ENCODE measurements at places on chromosomes 5 and 9.
A peak's percentile ranks its signal among the peaks of the same experiment; 100 is the strongest.

DNA sequence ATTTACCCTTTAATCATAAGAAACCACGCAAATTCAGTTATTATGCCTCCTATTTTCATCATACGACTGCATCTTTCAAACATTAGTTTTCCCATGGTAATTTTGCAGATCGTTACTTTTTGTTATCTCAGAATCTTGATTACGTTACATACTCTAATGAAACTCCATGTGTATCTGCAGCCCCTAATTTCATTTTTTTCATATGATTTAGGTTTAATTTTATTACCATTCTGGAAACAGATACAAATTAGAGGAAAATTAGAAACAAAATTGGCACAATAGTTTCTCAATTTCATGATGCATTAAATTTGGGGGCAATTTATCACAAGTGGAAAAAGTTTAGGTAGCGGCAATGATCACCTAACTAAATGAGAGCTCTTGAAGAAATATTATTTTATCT is 52.3 kb downstream of the C9orf153 start:
- DNase-seq, result no peak

DNA sequence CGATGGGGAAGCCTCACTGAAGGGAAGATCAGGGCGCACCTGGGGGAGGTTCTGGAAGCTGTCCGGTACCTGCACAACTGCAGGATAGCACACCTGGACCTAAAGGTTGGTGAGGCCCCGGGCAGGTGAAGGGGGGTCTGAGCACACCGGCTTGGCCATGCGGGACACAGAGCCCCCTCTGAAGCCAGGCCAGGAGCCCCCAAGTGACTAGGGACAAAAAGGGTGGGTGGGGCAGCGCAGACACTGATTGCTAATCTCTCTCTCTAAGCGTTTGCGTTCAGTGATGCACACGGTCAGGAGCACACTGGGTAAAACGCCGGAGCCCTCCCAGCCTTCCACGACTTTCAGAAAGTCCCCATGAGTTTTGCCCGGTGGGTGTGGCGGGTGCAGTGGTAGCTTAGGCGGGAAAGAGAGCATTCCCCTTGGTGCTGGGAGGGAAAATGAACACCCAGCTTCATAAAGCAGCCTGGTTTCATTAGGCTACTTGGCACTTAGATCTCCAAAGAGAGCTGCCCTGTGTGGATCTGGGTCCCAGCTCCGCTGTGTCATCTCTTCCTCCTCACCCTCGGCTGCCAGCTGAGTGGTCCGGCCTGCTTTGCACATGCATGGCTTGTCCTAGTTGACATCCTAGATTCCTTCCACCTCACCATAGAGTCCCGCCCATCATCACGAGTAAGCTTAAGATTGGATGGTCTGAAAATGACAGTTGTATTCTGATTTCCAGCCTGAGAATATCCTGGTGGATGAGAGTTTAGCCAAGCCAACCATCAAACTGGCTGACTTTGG is 74.2 kb upstream of the OTULINL start:
- no peak for DNase-seq

- DNase-seq, result no peak
These were observed 38.8 kb upstream of the RPL26L1 start for GRCh38 chr5:172920447-172920849.

DNA sequence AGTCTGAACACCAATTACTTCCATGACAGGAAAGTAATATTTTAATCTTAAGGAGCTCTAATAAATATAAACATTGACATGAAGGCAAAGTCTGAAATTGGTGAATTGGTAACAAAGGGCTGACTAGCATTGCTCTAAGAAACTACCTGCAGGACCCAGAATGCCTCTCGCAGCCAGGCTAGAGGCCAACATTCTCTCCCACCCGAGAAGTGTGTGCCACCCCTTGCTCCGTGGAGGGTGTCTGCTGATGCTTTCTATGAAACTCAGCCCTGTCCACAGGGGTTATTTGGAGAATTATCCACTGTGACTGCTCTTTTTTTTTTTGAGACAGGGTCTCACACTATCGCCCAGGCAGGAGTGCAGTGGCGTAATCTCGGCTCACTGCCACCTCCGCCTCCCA is 81.4 kb downstream of the USP20 start:
- no peak for DNase-seq

GRCh38 chr9:24590432-24590831 is 44.7 kb upstream of the IZUMO3 start:
- no peak for DNase-seq

- no peak for DNase-seq
These were observed 26.2 kb upstream of the ACOT12 start for GRCh38 chr5:81420039-81420667.

GRCh38 chr9:27337833-27338526 is 41.0 kb upstream of the EQTN start:
- no peak for DNase-seq

DNA sequence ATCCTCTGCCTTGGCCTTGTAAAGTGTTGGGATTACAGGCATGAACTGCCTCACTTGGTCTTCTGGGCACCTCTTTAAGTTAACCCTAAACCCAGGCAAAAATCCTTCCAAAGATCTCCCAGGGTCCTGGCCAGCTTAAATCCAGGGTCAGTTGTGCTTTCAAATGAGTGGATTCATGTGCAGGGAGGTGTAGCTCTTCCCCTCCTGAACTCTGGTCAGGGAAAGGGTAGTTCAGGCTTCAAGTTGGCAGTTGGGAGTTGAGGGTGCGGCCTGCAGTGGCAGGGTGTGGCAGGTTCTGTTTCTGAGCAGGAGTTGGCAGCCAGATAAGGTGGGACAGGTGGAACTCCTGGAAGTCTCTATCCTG is 3.6 kb downstream of the HNRNPAB start:
- DNase-seq, result no peak

DNA sequence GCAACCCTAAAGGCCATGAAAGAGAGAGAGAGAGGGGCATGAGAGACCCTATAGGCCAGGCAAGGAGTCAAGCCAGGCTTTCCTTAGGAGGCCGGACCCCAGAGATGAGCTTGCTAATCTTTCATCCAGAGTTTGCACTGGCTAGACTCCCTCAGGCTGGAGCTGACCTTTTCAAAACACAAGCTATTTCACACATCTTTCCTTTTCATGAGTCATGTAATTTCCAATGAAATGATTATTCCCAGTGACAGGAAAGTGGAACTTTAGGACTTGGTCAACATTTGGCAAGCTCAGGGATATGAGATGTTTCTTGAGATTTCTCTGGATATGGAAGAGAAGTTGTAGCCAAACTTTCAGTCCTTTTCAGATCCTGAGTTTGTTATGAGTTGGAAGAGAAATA is 117.7 kb downstream of the TARS1 start:
- no peak for DNase-seq

DNA sequence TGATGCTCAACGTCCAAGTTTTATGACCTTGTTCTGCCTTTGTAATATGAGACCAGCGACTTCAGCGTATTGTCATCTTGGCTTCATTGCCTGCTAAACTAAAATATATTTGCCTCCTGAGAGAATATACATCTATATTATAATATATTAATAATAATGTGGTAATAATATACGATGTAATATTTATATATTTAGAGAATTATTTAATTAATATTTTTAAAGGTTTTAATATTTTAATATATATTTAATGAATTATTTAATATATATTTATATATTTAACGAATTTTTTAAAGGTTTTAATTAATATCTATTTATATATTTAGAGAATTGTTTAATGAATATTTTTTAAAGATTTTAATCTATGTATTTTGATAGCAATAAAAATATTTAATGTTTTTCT is 700.7 kb downstream of the TAF11L14 start:
- no peak for DNase-seq

- DNase-seq, result no peak
These were observed 178.7 kb downstream of the SNCAIP start for GRCh38 chr5:122490718-122491117.

DNA sequence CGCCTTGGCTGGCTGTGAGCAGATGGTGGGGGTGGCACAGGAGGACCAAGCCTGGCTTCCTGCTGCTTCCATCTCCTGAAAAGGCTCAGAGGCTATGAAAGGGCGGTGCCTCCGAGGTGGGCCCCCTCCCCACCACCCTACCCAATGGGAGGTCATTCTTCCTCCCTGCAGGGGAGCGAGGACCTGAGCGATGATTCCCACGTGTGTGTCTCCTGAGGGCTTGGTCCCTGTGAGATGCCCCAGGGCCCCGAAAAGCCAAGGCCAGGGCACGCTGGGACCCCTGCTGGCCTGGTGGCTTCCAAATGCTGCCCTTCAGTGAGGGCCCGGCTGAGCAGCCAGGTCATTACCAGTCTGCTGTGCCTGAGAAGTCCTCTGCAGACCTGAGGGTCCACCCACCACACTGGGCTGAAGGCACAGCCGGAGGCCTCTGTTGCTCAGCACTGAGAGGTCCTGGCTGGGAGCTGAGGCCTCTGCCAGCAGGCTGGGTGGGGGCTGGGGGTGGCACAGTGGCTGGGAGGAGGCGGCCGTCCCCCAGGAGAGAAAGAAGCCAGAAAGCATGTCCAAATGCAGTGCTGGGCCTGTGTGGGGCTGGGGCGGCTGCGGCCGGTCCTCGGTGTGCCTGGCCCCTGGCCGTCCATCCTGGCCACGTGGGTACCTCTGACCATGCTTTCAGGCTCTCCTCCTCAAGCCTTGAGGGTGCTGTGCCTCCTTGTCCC is 14.0 kb upstream of the SLC6A19 start:
- DNase-seq, result no peak

GRCh38 chr9:7105095-7105494 is 347.3 kb downstream of the KDM4C start:
- no peak for DNase-seq

GRCh38 chr5:87300744-87301143 is 33.1 kb downstream of the RASA1 start:
- DNase-seq, result no peak

- DNase-seq, result no peak
These were observed 3.7 kb downstream of the GRM6 start for GRCh38 chr5:178991190-178992145.

GRCh38 chr5:87015901-87016300 is 251.8 kb upstream of the RASA1 start:
- DNase-seq, result no peak

DNA sequence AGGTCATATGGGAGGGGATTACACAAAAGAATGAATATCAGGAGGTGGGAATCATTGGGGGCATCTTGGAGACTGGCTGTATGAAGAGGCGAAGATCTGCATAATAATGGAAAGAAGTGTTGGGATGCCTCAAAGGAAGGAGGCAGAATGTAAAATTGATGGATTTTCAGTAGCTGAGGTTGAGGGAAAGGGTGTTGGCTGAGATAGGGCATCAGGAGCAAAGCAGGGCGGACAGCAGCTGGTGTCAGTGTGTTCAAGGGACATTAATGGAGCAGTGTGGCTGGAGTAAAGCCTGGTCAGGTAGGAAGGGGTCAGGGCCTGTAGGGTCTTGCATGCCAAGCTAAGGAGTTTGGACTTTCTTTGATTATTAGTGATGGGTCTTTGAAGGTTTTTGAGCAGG is 65.2 kb upstream of the TNFAIP8 start:
- no peak for DNase-seq

- DNase-seq, result no peak
These were observed 13.4 kb upstream of the DELE1 start for GRCh38 chr5:141910271-141910673.

- no peak for DNase-seq
These were observed 21.0 kb upstream of the ARSB start for GRCh38 chr5:79005936-79006631.

DNA sequence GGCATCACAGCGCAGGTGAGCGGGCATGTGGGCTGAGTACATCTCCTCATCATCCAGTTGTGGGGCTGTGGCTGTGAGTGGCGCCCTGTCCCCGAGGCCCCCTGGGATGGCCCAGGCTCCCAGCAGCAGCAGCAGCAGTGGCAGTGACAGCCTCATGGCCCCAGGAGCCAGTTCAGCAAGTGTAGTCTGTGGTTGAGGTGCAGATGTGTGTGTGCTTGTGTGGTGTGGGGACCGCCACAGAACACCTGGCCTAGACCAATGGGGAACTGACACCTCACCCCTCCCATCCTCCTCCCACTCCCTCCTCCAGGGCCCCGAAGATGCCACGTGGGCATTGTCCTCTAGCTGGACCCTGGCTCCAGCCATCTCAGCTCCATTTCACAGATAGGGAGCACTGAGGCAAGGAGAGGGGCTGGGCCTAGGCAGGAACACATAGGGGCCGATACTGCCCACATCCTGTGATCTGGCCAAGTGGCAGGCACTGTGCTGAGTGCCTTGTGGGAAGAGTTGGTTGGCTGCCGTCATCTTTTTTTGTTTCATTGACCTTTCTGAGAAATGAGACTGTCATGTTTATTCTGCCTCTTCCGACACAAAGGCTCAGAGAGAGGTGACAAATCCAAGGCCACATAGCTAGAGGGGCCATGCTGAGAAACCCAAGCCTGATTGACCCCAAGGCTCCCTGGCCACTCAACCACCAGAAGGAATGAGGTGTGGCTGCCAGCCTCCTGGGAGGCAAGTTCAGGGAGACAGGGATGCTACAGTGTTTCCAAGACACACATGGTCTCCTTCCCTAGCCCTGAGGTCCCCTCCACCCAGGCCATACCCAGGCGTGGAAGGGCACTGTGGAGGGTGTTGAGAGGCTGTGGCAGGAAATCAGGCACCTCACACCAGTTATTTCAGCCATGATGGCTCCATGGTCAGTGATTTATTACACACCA is at the start of gene MZB1:
Gene MZB1 (minus strand): TSS at position 213 of the 938 bp plus-strand sequence. CDS start 57 bp downstream, at position 156.
- DNase-seq, result peak; percentile 49

DNA sequence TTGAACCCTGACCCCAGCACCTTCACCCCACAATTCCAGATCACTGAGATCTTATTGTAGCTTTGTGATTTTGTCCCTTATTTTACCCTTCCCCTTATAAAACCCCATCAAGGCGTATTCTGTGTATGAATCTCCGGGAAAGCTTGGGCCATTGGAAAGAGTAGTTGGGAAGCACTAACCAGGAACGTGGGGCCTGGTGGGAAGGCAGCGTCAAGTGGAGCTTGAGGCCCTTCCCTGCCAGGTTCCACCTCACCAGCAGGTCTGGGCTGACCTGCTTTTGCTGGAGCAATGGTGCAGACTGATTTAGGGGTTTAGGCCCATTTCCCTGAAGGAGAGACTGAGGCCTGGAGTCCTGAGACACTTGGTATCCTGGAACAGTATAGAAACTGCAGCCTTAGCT is 9.3 kb downstream of the PHF2 start:
- DNase-seq, result no peak

DNA sequence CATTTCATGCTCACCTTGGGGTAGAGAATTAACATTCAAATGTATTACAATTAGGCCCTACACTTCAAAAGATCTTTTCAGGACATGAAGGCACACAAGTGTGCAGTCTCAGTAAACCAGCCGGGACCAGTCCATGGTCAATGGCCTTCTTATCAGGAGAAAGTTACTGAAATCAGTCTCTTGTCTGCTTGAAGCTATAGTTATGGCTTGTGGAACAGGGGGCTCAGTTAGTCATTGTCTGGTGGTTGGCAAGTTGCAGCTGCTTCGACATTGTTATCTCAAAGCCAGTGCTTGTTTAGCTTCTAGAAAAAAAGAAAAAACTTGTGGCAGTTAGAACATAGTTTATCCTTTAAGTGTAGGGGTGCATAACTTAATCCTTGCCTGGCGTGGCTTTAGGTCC is 213.1 kb upstream of the ACO1 start:
- DNase-seq, result no peak

DNA sequence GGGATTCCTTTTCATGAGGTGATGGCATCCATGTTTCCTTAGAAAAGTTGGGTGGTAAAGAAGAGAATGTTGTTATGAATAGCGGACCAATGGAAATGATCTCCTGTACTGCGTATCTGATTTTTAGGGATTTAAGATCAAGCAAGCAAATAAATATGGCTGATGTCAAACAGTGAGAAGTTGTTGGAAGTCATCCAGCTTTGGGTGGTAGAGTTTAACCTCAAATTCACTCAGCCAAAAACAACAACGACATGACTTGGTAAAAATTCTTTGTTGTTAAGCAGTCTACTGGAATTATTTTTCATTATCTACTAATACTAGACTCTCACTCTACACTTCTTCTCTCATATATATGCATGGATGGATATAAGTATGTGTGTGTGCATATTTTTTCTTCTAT is 426.5 kb downstream of the CTNND2 start:
- DNase-seq, result no peak

GRCh38 chr9:126698251-126698650 is 84.5 kb downstream of the LMX1B start:
- DNase-seq, result no peak

Measured in T-cell (primary cell).